ENCODE measurements at places on chromosomes 5 and 9.

GRCh38 chr5:24765219-24765618 lies 120.4 kb upstream of the CDH10 start:
- no peak for DNase-seq

DNA sequence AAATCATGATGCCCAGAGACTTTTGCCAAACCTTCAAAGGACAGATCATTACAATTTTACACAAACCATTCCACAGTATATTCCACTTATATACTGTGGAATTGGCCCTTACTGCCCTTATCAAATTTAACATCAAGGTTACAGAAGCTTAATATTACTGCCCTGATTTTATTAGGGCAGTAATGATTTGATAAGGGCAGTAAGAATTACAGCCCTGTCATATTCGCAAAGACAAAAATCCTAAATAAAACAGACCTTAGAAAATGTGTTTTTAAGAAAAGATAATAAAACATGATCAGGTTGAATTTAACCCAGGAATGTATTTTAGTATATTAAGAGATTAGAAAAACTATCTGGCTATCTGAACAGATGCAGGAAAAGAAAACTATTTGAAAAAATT lies 7.7 kb upstream of the TMEM161B start:
- no peak for DNase-seq

- no peak for DNase-seq
Observed at GRCh38 chr5:96538808-96539250, 105.8 kb upstream of the PCSK1 start.

DNA sequence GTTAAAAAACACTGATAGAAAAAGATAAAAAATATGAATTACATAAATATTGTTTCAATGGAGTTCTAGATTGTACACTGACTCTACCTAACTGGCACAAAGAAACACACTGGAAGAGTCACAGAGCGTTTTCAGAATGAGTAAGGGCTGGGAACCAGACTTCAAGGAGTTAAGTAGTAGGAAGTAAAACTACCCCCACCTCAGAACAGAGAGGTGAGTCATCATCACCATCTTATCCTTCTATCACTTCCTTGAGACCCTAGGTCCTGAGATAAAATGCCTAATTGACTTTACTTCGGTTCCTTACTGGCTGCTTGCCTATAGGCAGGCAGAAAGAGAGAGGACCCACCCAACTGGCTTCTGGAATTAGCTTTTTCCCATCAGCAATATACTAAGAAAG lies 79.7 kb downstream of the ELAVL2 start:
- no peak for DNase-seq

- DNase-seq: no peak
Observed at GRCh38 chr5:142426129-142427014, 101.6 kb upstream of the SPRY4 start.

GRCh38 chr5:139141446-139142204 lies 56.5 kb downstream of the SIL1 start:
- DNase-seq: no peak

GRCh38 chr9:115133649-115134048 lies 15.7 kb upstream of the TNC start:
- DNase-seq: no peak

GRCh38 chr5:175516933-175517823 lies 38.8 kb downstream of the SFXN1 start:
- DNase-seq: no peak

GRCh38 chr9:122325124-122325523 lies 45.7 kb upstream of the PTGS1 start:
- DNase-seq: no peak

- no peak for DNase-seq
Observed at GRCh38 chr5:179310439-179311090, 34.7 kb downstream of the ADAMTS2 start.

- DNase-seq: no peak
Observed at GRCh38 chr9:78393932-78394331, 97.0 kb downstream of the PSAT1 start.

Data from stimulated activated CD4-positive, alpha-beta T cell treated with anti-CD3 and anti-CD28 coated beads, TNF-alpha, amount 100 ng/mL, for 1 hour (primary cell).